Stimulated activated CD8-positive, alpha-beta memory T cell treated with anti-CD3 and anti-CD28 coated beads, Interleukin-12 subunit alpha, Interleukin-12 subunit beta, amount 100 ng/mL, for 4 hours (primary cell): ENCODE measurements at places on chromosomes 16 and 17.

GRCh38 chr16:29011112-29011511, 26.3 kb downstream of the LAT start:
- no peak for DNase-seq

DNA sequence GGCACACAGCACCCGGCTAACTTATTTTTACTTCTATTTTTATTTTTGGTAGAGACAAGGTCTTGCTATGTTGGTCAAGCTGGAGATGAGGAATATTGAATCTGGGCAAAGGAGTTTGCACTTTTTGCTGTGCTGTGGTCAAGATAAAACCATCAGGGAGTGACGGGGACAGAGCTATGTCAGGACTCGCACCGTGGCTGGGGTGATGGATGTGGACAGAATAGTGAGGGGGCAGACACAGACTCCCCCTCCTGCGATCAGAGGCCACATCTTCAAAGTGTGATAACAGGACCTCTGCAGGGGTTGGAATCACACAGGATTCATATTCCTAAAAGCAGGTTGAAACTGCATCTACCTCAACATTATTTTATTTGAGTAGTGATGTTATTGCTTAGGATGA, 25.6 kb downstream of the IL21R start:
- no peak for DNase-seq

GRCh38 chr16:65704866-65705265, 583.0 kb upstream of the CDH11 start:
- no peak for DNase-seq

- DNase-seq, result no peak
Observed at GRCh38 chr17:37570527-37571093, 38.6 kb downstream of the SYNRG start.

DNA sequence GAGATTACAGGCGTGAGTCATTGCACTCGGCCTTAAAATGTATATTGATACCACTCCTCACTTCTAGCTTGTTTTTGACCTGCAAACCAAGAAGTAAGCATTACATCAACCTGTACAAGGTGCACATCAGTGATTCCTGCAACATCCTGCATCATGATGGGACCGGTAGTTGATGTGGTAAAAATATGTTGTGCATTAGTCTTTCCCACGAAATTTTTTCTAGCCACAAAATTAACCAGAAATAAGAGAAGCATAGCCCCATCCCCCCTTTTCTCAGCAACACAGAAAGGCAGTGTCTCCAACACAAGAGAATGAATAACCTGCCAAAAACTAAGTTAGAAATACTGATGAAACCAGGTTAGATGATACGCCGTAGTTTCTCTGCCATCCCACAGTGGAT, 21.1 kb upstream of the NSMCE1 start:
- DNase-seq, result no peak
